ENCODE measurements at places on chromosomes 4 and X.

DNA sequence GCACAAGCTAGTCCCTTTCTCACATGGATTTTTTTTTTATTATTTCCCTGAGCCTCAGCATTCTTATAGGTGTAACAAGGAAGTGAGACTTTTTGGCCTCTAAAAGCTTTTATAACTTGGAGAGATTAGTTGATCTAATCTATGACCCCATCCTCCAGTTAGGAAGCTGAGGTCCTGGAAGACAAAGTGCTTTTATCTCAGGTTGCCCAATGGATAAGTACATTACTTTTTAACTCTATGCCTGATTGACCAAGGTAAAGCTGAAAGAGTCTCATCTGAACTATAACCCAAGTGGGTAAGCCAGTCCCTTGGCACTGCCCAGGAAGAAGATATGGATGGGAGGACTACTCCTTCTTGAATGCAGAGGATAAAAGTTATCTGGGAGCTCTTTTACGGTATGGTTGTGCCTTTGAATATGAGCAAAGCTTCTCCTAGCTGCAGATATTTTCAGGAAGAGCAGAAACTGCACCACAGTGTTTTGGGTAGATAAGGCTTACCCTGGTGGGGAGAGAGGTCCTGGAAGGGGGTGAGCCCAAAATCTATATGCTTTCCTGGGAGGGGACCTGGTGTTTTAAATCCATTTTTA is 40.2 kb downstream of the VSIG4 start:
- no peak for DNase-seq

- no peak for DNase-seq
Measured at GRCh38 chrX:151776181-151776731, 41.7 kb downstream of the CNGA2 start.

DNA sequence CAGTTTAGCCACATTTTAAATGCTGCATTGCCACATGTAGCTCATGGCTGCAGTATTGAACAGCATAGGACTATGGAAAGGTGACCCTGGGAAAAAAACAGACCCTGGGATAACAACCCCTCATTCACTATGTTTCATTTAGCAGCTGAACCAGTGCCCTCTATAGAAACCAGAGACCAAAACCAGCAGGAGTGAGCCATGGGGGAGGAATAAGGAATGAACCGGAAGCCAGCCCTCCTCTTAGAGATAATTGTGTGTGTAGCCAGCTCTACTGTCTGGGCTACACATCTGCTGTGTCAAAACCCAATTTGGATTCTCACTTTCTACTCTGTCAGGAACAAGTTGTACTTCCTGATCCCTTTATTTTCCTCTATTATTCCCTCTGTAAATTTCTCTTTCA is 158.5 kb upstream of the S100G start:
- no peak for DNase-seq

DNA sequence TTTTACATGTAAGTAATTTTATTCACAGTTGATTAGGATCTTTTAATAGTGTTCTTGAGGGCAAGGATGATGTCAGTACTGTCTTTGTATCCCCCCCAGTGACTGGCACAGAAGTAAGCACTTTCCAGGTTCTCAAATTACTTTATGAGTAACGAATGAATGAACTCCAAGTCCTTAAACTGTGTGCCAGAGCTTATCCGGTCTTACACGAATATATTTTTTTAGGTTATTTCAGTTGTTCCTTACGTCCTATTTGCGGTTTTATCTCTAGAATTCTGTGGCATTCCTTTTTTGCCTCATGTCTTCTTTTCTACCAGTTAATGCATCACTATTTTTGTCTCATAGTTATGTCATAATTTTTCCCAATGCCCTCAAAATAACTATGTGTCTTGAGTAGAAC is 106.9 kb upstream of the MID1IP1 start:
- no peak for DNase-seq

DNA sequence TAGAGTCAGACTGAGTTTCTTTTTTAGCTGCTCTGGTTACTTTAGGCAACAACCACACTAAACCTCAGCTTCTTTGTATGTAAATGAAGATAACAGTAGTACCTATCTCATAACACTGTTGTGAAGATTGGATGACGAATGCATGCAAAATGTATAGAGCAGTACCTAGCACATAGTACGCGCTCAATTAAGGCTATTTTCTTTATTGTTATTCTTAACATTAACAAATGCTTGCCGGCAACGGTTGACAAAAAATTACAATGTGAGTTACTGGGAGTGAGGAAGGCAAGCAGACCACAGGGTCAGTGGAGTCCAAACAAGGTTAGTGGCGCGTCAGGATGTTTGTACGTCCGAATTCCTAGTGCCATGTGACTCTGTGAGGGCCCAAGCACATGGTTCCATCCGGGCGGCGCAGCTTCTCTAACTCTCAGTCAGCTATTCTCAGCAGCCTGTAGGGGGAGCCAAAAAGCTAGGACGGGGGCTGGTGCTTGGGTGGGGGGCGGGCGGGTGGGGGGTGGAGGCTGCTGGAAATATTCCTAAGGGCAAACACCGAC is 821 bp upstream of the NALF2 start:
- DNase-seq, result no peak

DNA sequence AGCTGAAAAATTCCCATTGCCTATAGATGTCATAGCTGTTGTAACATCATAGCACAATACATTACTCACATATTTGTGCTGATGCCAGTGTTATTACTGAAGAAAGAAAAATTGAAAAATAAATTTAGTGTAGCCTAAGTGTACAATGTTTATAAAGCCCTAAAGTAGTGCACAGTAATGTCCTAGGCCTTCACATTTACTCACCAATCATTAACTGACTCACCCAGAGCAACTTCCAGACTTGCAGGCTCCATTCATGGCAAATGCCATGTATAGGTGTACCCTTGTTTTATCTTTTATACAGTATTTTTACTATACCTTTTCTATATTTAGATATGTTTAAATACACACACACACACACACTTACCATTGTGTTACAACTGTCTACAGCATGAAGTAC is 265.4 kb upstream of the MAGEB18 start:
- DNase-seq, result no peak

GRCh38 chr4:19399001-19399400 is 852.7 kb upstream of the SLIT2 start:
- no peak for DNase-seq

DNA sequence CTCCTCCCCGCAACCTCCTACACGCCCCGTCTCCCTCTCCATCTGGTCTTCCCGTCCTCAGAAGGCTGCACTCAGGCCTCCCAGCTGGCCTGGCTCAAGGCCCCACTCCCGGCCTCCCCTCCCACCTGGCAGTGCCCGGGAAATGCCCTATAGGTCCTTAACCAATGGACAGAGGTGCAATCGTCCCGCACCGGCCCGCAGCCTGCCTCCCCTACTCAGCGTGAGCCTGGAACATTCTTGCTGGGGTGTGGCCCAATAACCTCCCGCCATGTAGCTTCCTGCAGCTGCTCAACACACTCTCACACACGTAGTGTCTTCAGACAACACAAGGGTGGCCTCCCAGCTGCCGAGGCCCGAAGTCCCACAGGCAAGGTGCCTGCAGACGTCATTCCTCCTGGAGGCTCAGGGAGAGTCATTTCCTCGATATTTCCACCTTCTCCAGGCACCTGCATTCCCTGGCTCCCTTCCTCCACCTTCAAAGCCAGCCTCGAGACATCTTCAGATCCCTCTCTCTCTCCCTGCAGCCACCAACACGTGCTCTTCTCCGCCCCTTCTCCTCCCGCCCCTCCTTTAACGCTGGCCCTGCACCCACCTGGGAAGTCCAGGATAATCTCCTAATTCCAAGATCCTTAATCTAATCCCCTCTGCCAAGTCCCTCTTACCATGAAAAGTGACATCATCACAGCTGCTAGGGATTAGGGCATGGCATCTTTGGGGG is 56.2 kb downstream of the ADRA2C start:
- no peak for DNase-seq

DNA sequence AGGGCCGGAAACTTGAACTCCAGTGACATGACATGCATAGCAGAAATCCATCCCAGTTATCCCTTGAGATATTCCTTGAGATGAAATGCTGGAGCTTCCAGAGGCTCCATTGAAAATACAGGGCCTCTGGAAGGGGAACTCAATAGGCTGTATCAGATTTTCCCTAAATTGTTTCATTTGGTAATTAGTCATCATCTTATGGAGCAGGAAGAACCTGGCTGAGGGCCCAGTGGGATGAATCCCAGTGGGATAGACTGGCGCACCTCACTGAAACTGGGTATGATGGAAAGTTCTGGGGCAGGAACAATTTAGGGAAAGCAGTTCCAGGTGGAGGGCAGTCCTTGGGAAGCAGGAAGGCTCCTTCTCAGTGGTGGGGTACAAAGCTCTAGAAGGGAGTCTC is 307.8 kb upstream of the DIPK2B start:
- DNase-seq, result no peak

DNA sequence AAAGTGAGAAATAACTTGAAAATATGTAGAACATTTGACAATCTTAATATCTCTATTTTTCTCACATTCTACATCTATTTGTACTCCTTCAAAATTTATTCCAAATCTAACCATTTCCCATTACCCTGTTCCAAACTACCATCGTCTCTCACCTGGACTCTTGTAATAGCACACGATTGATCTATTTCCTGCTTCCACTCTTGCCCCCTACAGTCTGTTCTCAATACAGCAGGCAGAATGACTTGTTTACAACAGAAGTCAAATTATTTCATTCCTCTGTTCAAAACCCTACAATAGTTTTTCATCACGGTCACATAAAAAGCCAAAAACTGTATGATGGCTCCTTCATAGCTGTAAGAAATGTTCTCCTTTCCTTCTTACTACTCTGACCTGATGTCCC is 21.1 kb upstream of the LUZP4 start:
- DNase-seq, result no peak

DNA sequence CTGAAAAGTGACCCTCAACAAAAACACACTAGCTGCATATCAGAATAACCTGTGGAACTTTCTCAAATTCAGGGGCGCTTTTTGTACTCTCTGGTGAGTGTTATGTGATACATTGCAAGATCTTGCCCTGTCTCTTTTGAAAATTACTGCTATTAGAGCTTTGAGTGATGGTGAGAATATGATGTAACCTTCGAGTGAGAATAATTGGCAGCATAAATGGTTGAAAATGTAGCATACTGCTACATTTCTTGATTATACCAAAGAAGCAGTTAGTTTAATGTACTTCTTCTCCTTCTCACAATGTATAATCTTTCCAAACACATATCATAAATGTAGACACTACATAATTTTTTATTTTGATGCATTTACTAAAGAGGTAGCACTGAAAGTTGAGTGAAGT is 882.9 kb downstream of the FSTL5 start:
- DNase-seq, result no peak

DNA sequence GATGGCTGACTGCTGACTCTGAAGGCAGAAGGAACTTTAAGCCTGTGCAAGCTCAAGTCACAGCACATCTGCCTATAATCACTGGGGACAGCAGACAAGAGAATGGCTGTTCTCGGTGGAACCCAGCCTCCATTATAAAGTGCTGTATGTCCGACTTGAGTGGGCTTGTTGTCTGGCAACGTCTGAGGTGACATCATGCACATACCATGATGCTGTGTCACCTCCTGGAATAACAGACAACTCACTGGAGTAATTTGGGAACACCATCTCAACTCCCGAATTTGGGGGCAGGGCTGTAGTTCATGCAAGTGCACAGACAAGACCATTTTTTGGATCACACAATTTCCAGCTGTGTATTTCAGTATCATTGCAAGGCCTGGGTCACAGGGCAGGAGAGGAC is 59.8 kb upstream of the GPM6B start:
- DNase-seq, result no peak

DNA sequence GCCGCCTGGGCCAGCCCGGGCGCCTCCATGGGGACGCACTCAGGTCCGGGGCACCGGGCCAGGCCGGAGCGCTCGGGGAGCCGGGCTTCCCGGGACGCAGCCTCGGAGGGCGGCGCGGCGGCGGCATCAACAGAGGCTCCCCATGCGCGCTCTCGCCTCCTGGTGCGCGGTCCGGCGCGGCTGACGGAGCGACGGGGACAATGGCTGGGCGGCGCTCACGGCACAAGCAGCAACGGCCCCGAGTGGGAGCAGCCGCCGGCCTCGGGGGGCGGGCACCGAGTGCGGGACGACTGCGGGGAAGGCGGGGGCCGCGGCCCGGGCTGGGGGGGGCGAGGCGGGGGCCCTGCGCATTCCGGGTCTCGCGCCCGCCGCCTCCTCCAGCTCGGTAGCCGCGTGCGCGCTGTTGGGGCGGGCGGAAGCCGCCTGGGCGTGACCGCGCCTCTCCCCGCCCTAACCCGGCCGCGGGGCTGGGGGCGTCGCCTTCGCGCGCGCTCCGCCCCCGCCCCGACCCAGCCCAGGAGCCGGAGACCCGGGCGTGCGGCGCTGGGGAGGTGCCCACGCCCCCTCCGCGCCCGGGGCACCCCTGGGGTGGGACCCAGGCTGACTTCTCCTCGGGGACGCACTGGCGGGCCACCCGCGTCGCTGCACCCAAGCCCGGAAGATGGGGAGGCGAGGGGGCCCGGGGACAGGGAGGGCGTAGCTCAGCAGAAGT is at the start of gene PRKX:
Gene PRKX (minus strand): TSS at position 425 of the 712 bp plus-strand sequence. CDS start 396 bp downstream, at position 29.
- peak; percentile 61 for DNase-seq

DNA sequence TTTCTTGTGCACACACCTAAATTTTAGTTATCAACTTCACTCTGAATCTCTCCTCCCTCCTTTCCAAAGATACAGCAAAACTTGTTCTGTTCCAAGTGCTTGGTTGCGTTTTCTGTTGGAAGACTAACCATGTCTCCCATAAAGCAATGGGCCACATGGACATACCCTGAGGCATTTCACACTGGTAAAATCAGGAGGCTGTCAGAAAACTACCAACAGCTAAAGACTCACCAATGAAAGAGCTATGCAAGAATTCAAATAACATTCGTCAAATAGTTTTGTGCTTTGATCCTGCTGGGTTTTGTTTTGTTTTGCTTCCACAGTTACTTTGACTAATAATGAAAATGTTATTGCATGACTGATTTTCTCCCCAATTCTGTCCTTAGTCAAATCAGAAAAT is 46.0 kb downstream of the PHEX start:
- no peak for DNase-seq

- DNase-seq, result peak; percentile 29
Measured at GRCh38 chr4:15400981-15401671, 26.7 kb upstream of the C1QTNF7 start.

DNA sequence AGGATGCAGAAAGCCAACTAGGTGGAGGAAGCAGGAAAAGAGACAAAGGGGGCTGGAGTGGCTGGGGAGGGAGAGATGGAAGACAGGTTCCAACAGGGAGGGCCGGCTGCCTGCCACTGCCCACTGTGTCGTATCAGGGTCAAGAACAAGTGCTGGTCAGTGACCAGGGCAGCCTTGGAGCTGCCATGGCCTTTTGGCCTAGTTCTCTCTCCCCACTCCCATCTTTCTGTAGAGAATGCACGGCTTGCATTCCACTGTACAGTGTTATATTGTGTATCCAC is 11.9 kb downstream of the L1CAM start:
- DNase-seq, result no peak

DNA sequence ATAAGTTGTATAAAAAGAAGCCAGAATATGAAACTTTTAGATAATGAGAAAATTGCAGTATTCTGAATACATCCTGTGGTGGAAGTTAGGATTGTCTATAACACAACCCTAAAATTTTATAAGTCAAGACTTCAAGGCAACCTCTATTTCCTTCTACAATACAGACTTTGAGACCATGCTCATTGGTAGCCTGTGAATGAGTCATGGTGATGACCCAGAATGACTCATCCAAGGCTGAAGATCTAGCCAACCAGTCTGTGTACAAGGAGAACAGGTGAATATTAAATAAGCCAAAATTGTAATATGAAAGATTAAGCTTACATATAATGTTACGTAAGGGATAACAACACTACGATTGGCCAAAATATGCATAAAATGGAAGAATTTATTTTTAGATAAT is 475.9 kb upstream of the GALNT7 start:
- no peak for DNase-seq

Measured in stimulated activated CD4-positive, alpha-beta T cell treated with anti-CD3 and anti-CD28 coated beads, Interleukin-2, amount 100 ng/mL, for 24 hours (primary cell).